ENCODE measurements at places on chromosomes 12 and 14.

DNA sequence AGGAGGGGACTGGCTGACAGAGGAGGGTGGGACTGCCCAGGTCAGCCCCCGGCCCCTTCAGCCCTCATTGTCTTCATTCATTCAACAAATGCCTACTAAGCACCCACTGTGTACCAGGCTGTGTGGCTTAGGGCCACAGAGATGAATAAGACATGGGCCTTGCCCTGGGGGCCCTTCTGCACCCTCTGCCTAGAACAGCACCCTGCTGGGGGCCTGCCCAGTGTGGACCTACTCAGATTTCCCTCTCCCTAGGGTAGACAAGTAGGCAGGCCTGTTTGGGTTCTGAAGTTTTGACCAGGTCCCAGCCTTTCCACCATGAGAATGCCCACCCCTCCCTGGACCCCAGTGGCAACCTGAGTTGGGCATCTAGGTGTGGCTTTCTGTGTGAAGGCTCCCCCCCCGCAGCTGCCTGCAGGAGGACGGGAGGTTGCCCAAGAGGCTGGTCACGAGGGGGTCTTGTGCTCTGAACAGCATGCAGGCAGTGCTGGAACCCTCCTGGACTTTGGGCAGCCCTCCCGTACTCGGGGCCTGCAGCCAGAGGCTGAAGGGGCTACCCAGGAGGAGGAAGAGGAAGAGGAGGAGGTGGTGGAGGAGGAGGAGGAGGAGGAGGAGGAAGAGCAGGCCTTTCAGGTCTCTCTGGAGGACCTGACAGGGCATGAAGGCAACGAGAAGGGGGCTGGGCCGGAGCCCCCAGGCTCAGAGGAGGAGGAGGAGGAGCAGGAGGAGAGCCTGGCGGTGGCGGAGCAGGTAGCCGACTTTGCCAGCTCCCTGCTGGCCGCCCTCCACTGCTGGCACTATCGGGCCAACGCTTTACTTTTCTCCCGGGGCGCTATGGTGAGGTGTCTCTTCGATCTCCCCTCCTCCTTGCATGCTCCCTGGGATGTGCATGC, 33.4 kb downstream of the PLEKHG3 start:
- no peak for DNase-seq

- DNase-seq = no peak
Measured at GRCh38 chr12:14307004-14307403, 58.5 kb upstream of the ATF7IP start.

DNA sequence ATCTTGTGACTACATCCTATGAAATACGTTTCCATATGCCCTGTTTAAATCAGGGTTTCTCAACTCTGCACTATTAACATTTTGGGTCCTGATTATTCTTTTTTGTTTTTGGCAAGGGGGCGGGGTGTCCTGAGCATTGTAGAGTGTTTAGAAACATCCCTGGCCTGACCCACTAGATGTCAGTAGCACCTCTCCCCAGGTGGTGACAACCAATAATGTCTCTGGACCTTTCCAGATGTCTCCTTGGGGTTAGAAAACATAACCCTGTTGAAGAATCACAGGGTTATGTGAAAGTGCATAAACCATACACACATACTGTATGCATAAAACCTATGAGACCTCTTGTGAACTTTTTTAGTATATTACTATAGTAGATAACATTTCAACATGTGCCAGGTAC, 1.4 kb downstream of the ACAD10 start:
- DNase-seq = no peak

DNA sequence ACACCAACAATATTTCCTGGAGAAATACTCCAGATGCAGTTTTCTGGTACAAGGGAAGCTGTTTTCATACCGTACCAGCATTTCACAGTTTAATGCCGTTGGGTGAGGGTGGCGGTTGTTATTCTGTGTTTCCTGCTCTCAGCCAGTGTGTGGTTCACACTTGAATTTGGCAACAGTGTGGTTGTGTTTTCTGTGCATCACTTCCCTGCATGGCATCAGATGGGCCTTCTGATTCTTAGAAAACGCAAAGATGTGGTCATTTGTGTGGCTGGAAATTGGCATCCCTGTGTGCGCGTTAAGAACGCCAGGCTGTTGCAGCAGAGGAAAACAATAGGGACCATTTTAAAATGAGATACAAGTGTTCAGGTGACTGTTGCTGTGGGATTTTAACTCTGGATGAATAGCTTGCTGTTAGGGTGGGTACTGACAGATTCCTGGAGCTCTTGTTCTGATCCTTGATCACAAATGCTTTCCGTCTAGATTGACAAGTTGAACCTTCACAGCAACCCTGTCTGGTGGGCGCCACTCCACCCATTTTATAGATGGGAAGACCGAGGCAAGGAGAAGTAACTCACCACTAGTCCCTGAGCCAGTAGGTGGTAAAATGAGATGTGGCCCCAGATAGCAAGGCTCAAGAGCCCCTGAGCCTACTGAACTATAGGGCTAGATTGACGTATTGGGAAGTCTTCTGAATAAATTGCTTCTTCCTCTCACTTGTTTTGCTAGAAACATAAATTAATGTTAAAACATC, 231.2 kb downstream of the CHST11 start:
- DNase-seq = no peak

GRCh38 chr12:70247653-70248199, 4.5 kb downstream of the CNOT2 start:
- DNase-seq = no peak

- DNase-seq = no peak
Measured at GRCh38 chr14:98925354-98926040, 346.5 kb downstream of the BCL11B start.

DNA sequence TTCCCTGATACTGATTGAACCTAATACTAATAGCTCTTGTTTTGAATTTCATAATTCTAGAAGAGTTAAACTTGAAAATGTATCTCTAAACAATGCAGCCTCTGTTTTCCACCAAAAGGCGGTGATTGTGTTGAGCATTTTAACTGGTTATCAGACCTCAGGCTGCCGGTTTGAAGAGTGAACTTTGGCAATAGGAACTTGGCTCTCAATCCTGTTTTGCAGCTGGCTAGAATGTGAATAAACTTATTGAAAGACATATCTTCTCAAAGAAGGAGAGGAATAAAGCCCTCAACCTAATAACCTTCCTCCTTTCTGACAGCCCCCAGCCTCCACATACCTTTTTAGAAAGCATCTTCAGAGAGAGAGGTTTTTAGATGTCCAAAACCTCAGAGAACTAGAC, 105.4 kb downstream of the SRGAP1 start:
- no peak for DNase-seq

DNA sequence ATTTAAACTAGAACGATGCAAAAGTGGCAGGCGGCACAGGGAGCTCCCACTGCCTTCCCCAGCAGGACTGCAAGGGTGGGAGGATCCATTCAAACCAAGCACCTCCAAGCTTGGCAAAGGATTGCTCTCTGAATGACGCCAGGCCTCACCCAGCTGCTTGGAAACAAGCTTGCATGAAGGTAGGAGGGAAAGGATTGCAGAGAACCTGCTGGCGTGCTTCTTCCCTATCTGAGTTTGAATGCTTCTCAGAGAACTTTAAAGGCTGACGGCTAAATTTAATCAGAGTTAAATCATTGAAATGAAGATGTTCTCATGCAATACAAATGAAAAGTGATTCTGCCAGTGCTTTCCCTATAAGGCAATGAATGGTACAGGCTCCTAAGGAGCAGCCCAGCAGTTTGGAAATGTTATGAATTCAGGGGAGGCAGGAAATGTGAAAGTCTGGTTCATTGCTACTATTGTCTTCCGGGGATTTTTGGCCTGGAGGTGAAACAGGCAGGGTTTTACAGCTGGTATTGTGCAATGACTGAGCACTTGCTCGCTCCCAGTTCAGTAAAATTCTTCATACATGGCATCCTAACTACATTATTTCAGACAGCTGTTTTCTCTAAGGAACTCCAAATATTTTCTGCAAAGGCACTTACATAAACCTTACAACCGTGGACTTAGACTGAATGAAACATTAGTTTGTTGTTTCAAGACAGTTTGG, 31.9 kb upstream of the DUSP6 start:
- DNase-seq = no peak

DNA sequence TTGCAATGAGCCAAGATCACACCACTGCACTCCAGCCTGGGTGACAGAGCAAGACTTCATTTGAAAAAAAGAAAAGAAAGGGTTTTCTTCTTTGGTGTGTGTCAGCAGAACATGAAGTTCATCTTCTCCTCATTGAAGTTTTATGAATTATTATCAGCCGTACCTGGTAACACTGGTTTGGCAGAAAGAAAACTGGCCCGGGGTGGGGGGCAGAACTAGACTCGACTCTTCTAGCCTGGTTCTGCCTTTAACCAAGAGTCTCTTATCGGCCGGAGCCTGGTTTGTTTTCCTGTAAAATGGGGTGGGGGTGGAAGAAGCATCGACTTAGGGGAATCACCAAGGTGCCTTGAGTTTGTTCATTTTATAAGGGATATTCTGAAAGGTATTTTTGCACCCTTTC, 64.1 kb downstream of the TECPR2 start:
- no peak for DNase-seq

GRCh38 chr14:26187996-26188620, 409.7 kb downstream of the NOVA1 start:
- DNase-seq = no peak

DNA sequence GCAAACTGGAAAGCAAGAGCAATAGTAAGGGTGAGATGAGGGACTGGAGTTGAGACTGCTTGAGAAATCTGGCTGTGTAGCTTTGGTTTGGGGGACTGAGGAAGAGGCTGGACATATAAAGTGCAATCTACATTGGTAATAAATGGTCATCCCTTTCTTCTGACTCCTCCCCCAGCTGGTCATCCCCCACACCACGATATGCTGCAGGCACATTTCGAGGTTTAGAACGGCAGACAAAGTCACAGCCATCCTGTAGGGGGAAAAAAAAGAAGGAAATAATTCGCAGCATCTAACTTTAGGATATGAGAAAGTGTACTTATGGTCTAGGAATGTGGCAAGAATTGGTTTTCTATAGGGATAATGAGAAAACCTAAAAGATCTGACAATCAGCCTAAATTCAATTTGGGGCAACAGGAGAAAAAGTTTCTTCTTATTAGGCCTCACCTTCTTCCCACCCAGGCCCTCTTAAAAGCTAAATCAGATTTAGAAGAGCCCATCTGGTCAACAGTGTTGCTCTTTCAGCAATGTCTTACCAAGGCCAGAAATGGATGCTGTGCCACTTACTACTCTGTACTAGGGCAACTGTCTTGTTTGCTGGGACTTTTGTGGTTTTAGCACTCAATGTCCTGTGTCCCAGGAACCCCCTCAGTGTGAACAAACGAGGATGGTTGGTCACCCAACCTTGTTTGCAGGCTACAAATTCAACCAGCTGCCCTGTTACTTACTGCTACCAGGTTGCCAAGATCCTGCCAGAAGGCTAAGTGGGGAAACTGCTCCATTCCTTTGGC, 7.6 kb downstream of the M6PR start:
- DNase-seq = no peak

- DNase-seq = no peak
Measured at GRCh38 chr12:130161261-130162243, 712 bp upstream of the FZD10 start.

DNA sequence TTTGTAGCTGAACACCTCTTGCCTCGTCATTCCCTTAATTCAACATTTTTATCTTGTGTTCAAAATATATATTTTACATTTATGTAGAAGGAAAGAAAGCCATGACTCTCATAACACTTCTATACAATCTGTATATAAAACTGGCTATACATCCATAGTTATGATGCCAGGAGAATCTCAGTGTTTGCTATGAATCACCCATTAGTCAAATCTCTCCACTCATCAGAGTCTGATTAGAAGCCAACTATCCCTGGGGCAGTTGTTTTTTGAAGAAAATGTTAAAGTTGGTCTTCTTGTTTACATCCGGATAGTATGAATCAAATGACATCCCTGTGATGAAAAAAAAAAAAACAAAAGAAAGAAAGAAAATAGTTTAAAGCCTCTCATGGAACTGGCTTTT, 503.9 kb downstream of the NELL2 start:
- no peak for DNase-seq

GRCh38 chr14:90302529-90303303, 29.0 kb downstream of the NRDE2 start:
- DNase-seq = no peak

DNA sequence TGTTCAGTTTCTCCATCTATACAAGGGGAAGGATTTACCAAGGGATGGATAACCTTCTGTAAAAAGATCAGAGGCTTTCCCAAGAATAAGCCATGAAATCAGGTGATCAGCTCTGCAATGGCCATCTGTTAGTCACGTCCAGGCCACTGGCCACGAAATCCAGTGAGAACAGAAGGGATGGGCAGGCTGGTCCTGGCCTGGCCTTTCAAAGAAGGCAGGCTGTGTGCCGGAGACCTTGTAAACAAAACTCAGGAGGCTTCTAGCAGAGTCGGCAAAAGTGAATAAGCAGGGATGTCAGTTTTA, 68.5 kb downstream of the RNF34 start:
- DNase-seq = no peak

- DNase-seq = no peak
Measured at GRCh38 chr12:89653-90052, 23.1 kb downstream of the IQSEC3 start.

- no peak for DNase-seq
Measured at GRCh38 chr14:26867171-26867757, 269.4 kb upstream of the NOVA1 start.

GRCh38 chr12:30134229-30134628, 350.5 kb upstream of the TMTC1 start:
- DNase-seq = no peak

- no peak for DNase-seq
Measured at GRCh38 chr14:95468448-95469133, 47.9 kb downstream of the SYNE3 start.

GRCh38 chr14:33165144-33165925, 226.7 kb downstream of the NPAS3 start:
- no peak for DNase-seq

DNA sequence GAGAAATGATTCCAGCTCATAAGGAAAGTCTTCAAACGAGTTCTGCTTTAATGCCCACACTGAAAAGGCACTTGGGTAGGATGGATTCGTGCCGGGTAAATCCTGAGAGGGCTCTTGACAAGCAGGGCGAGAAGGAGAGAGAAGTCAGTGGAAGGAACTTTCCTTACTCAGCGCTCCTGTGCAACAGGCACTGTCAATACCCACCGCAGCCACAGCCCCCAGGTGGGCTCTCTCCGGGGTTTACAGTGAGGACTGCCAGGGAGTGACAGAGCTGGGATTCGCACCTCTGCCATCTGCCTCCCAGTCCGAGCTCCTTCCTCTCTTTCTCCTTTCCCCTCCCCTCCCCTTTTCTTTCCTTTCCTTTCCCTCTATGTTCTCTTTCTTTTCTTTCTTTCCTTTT, 118.7 kb downstream of the BEGAIN start:
- peak; percentile 39 for DNase-seq

DNA sequence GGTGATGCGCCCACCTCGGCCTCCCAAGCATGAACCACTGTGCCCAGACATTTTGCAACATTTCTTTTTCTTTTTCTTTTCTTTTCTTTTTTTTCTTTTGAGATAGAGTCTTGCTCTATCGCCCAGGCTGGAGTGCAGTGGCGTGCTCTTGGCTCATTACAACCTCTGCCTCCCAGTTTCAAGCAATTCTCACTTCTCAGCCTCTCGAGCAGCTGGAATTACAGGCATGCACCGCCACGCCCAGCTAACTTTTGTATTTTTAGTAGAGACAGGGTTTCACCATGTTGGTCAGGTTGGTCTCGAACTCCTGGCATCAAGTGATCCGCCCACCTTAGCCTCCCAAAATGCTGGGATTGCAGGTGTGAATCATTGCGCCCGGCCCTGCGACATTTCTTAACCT, 7.6 kb upstream of the CDC42BPB start:
- no peak for DNase-seq

All from NCI-H2171 treated with DMSO at 0.1 percent for 48 hours (cell line).